Motor neuron (in vitro differentiated cells): ENCODE measurements at places on chromosomes 13 and 19. TPM values are rescaled to one million over a fixed set of nuclear protein-coding genes. Genes with fewer than 3 reads are reported as not detected.

Gene TEX26
- total RNA-seq: not detected in 2 replicates

DNA sequence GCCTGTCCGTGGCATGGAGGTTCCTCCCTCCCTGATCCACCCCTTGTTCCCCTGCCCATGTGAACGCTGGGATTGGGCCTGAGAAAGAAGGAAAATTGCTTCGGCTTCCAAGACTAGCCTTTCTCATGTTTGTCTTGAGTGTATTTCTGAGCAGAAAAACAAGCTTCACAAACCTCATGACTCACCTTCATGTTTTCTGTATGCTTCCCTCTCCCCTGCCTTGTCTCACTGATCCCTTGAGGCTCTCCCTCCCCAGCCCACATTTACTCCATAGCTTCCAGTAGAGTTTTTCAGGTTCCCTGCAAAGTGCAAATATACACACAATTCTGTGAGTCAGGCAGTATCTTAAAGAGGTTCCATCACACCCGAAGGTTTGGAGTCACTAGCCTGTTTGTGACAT, 572.4 kb downstream of the UQCRFS1 start:
- no peak for ATAC-seq

GRCh38 chr13:113981611-113982295, 7.9 kb upstream of the C13orf46 start:
- ATAC-seq: no peak

DNA sequence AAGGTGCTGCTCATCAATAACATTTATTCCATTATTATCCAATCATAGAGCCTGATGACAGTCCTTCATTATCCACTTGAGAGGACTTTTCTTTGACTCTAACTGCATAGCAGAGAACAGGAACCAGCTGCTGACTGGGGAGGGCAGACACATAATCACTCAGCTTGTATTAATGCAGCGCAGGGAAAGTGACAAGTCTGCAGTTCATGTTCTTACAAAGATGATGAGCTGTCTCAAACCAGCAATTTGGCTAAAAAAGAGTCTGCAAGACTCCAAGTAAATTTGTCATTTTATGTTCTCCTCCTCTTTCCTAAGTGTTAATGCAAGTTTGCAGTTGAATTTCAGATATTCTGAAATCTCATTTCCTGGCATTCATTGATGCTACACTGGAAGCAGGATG, 40.0 kb upstream of the CBY2 start:
- ATAC-seq: no peak

DNA sequence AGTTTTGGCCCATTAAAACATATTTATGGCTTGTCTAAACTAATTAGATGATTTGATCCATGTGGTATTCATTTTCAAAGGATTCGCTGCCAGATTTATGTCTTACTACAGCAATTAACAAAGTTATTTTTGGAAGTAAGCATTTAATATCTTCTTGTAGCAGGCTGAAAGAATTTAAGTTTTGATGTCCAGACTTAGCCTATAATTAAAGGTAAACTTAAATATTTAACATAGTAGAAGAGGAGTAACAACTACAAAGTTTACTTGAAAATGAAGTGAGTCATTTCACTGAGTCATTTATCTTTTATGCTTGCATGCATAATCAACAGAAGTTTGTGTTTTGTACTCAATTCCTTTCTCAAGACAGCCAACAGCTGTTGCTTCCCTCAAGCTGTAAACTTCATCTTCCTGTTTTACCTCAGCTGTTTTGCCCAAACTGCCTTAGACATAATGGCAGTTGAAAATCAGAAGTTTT, 58.1 kb downstream of the EDNRB start:
- no peak for ATAC-seq

Gene HAUS8
- 13.7 and 14.8 TPM in 2 replicates for total RNA-seq

DNA sequence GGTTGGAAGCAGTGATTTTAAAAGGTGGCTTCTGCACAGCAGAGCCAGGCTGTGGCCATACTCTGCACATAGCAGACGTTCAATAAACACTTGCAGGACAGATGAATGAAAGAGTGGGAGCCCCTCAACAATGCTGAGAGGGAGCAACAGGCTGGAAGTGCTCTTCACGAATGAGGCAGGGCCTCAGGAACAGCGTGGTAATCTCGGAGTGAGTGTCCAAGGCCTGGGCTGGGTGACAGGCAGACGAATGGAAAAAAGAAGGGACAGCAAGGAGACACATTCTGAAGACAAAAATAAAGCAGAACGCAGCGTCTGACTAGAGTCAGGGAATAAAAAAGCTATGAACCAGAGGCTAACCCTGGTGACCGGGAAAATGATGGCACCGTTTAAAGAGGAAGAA, 11.1 kb downstream of the GJA3 start:
- no peak for ATAC-seq

Gene UQCRFS1
- 35.8 and 36.6 TPM in 2 replicates for total RNA-seq

GRCh38 chr13:111292710-111293485, 27.5 kb upstream of the TEX29 start:
- no peak for ATAC-seq

DNA sequence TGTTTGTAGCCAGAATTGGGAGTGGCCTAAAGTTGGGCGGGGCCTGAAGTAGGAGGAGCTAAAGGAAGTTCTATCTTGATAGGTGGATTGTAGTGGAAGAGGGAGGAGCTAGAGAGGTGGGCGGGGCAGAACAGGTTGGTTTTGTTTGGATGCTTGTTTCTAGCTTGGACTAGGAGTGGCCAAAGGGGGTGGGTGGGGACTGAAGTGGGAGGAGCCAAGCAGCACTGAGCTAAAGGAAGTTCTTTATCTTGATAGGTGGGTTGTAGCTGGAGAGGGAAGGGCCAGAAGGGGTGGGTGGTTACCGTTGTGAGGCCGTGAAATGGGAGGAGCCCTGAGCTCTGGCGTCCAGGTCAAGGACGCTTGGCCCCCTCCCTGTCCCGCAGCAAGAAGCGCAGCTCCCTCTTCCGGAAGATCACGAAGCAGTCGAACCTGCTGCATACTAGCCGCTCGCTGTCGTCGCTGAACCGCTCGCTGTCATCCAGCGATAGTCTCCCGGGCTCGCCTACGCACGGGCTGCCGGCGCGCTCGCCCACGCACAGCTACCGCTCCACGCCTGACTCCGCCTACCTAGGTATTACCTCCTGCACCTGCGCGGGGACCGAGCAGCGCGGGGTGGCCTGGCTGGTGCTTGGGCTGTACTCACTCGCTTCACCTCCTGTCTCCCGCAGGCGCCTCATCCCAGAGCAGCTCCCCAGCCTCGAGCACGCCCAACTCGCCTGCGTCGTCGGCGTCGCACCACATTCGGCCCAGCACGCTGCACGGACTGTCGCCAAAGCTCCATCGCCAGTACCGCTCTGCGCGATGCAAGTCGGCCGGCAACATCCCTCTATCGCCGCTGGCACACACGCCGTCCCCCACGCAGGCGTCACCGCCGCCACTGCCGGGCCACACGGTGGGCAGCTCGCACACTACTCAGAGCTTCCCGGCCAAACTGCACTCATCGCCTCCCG, 8.0 kb downstream of the DNASE2 start:
- peak; percentile 9 for ATAC-seq

Gene MCEMP1
- total RNA-seq: 0.39 TPM in 1 of 2 replicates, not detected in the other

GRCh38 chr19:31110336-31110735, 238.9 kb downstream of the TSHZ3 start:
- ATAC-seq: peak; percentile 61

DNA sequence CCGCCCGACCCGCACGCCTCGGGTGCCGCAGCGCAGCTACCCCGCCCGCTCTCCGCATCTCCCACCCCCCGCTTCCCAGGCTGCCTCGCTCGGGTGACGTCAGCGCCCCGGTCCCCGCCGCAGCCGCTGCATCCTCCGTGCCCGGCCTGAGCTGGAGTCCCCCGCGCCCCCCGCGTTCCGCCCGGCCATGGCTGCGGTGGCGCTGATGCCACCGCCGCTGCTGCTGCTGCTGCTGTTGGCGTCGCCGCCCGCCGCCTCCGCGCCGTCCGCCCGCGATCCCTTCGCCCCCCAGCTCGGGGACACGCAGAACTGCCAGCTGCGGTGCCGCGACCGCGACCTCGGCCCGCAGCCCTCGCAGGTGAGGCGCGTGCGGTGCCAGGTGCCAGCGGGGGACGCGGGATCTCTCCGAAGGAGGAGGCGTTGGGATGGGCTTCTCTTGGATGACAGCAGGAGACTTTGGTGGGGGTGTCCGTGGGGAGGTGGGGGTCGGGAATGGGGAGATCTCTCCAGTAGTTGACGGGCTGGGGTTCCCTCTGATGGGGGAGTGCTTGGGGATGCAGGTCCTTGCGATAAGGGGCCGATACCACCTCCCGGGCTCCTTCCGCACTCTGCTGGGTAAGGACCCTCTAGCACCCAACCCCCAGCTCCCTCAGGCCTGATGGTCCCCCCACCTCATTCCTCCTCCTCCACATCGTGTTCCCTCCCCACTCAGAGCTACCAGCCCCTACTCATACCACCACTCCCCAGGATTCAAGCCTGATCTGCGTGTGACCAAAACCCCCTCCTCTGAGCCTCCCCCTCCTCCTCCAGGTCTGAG, at the start of gene TMEM59L:
Gene TMEM59L, plus strand, starts transcription at position 99 of the 817 bp plus-strand sequence. Its CDS starts 89 bp downstream, at position 188.
- ATAC-seq: peak; percentile 20
